Hair follicular keratinocyte (primary cell): ENCODE measurements at places on chromosomes 7 and 10. TPM values are rescaled to one million over a fixed set of nuclear protein-coding genes. Genes with fewer than 3 reads are reported as not detected.

The DGKI gene
- under 0.01 TPM in 1 of 2 replicates, not detected in the other for total RNA-seq

The RPP38 gene
- total RNA-seq: 16.2 and 23.9 TPM in 2 replicates

The TMEM139 gene
- 7.1 and 8.9 TPM in 2 replicates for total RNA-seq

The LEP gene
- 0.04 and 0.23 TPM in 2 replicates for total RNA-seq

The BAIAP2L1 gene
- total RNA-seq: 27.5 and 34.1 TPM in 2 replicates

The STAM gene
- 19.4 and 23.0 TPM in 2 replicates for total RNA-seq

The CDK1 gene
- total RNA-seq: 33.6 and 110 TPM in 2 replicates

The GOLGA7B gene
- 0.46 and 0.47 TPM in 2 replicates for total RNA-seq

The SPAM1 gene
- total RNA-seq: not detected in 2 replicates

The LDB3 gene
- not detected in 2 replicates for total RNA-seq

The C10orf53 gene
- total RNA-seq: not detected in 2 replicates

The FGL2 gene
- total RNA-seq: 0.15 and 0.23 TPM in 2 replicates

The SUN3 gene
- total RNA-seq: not detected in 2 replicates

The TUBB8 gene
- not detected in 2 replicates for total RNA-seq

The MRM2 gene
- total RNA-seq: 16.5 and 38.4 TPM in 2 replicates

The OIT3 gene
- total RNA-seq: not detected in 2 replicates

The MMD2 gene
- total RNA-seq: not detected in 2 replicates

The CRYGN gene
- not detected in 2 replicates for total RNA-seq

The OR2A2 gene
- not detected in 2 replicates for total RNA-seq

The IL15RA gene
- 7.6 and 9.8 TPM in 2 replicates for total RNA-seq

The ZNF727 gene
- 0.23 TPM in 1 of 2 replicates, not detected in the other for total RNA-seq

The NUDT13 gene
- total RNA-seq: 0.91 and 2.5 TPM in 2 replicates

The RPP30 gene
- 32.2 and 44.7 TPM in 2 replicates for total RNA-seq

The PON1 gene
- not detected in 2 replicates for total RNA-seq

The CDNF gene
- 0.11 and 0.47 TPM in 2 replicates for total RNA-seq

The HOXA9 gene
- total RNA-seq: 6.8 and 7.0 TPM in 2 replicates

The AKR1C8 gene
- total RNA-seq: not detected in 2 replicates

The PHF14 gene
- total RNA-seq: 15.9 and 29.4 TPM in 2 replicates

The POLD2 gene
- 90.9 and 146 TPM in 2 replicates for total RNA-seq

The ANKIB1 gene
- 22.3 and 27.5 TPM in 2 replicates for total RNA-seq

The PRLHR gene
- not detected in 2 replicates for total RNA-seq

The GIMAP4 gene
- total RNA-seq: not detected in 2 replicates

The MYO1G gene
- total RNA-seq: 0.08 TPM in 1 of 2 replicates, not detected in the other

The TRPV5 gene
- total RNA-seq: not detected in 2 replicates

The FXYD4 gene
- not detected in 2 replicates for total RNA-seq

The HABP2 gene
- total RNA-seq: not detected in 2 replicates

The GBX1 gene
- not detected in 2 replicates for total RNA-seq

The CALML5 gene
- total RNA-seq: not detected in 2 replicates

The FZD8 gene
- 16.9 and 26.0 TPM in 2 replicates for total RNA-seq

The PRR15 gene
- total RNA-seq: 2.7 and 6.3 TPM in 2 replicates

The PRPS1L1 gene
- not detected in 2 replicates for total RNA-seq

The MKI67 gene
- 18.2 and 55.1 TPM in 2 replicates for total RNA-seq

The ZPBP gene
- not detected in 2 replicates for total RNA-seq

The ZNF467 gene
- 0.68 and 0.94 TPM in 2 replicates for total RNA-seq

The CYP2C19 gene
- total RNA-seq: not detected in 2 replicates

The AGBL3 gene
- total RNA-seq: 0.46 and 1.0 TPM in 2 replicates

The FAM237B gene
- total RNA-seq: not detected in 2 replicates

The PKD2L1 gene
- not detected in 2 replicates for total RNA-seq

The ABCB1 gene
- total RNA-seq: not detected in 2 replicates

The CPED1 gene
- total RNA-seq: 0.08 and 0.23 TPM in 2 replicates

The RBAK gene
- total RNA-seq: 4.2 and 5.2 TPM in 2 replicates

The SLC16A12 gene
- not detected in 2 replicates for total RNA-seq

The ACHE gene
- total RNA-seq: 0.31 TPM in 1 of 2 replicates, not detected in the other

The PNLIPRP1 gene
- total RNA-seq: not detected in 2 replicates
